ENCODE measurements at places on chromosomes 13 and 19.

DNA sequence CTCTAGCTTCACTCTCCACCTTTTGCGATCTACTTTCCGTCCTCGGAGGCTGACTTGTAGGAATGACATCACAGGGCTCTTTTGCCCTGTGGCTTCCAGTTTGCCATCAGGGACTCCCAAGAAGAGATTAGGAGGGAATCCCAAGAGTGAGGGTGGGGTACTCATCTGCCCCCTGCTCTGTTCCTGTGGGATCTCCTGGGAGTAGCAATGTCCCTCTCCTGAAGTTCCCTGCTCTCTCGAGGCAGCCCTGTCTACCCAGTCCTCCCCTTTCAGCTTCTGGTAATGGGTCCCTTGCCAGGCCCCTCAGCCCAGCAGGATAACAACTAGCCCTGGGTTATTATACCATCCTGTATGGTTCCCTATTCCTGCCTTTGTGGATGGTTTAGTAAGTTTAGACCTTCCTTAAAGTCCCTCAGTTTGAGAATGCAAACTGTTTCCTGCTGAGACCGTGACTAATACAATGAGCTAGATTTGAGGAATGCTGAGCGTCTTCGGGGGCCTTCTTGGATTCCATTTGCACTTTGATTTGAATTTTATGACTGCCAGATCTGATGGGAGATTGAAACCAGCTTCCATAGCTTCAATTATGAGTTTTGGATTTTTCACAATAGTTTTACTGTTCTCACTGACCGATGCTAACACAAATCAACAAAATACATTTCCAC lies 73.7 kb upstream of the IPO5 start:
- DNase-seq, result no peak

DNA sequence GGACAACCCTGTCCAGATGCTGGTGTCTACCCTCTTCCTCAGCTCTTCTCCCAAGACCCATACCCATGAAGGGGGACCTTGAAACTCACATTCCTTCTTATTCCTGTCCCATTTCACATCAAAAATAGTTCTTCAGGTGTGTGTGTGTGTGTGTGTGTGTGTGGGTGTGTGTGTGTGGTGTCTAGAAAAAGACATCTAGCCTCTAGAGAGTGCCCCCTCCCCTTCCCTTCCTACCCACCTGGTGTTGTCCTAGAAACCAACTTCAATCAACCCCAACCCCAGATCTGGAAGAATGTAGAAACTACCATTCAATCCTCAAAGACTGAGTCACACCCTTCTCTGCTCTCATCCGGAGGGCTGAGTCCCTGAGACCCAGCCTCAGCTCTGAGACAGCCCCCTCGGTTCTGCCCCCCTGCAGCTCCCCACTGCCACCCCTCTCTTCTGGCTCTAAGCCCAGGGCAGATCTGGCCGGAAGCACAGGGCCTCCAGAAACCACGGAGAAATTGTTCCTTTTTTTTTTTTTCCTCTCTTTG lies 3.5 kb downstream of the KCNN4 start:
- DNase-seq, result peak; percentile 71

- DNase-seq, result peak; percentile 64
These were observed 16.3 kb downstream of the METTL21C start for GRCh38 chr13:102678339-102679107.

GRCh38 chr13:113591750-113592149 lies 7.2 kb downstream of the TFDP1 start:
- DNase-seq, result no peak

GRCh38 chr13:28268800-28269223 lies 130.5 kb downstream of the PAN3 start:
- DNase-seq, result no peak

DNA sequence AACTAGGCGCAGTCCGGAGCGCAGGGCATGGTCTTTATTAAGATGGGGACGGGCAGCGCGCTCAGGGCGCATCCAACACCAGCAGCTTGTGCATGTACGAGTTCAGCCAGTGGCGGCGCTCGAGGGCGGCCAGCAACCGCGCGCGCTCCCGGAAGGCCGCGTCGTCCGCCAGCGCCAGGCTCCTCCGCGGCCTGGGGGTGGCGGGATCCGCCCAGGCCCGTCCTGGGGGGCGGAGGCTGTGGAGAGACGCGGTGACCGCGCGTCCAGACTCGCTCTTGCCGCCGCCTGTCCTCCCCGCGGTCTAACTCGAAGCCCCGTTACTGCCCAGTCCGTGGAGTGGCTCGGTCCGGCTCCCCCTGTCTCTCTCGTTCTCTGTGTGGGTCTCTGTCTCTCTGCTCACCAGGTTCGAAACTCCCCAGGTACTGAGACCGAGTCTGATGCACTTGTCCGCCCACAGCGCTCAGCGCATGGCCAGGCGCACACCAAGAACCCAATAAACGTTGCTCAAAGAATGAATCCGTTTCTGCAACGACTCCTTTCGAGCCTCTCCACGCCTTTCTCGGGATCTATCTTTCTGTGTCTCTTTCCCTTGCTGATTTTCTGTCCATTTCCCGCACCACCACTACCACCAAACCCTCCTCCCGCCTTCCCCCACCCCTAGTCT lies 702 bp downstream of the PTH2 start:
- peak; percentile 92 for DNase-seq

- DNase-seq, result no peak
These were observed 16.2 kb upstream of the FREM2 start for GRCh38 chr13:38670627-38671026.

GRCh38 chr19:10219678-10220077 lies 11.5 kb downstream of the S1PR2 start:
- peak; percentile 61 for DNase-seq

- peak; percentile 30 for DNase-seq
These were observed 16.5 kb downstream of the LRCH1 start for GRCh38 chr13:46569456-46569855.

DNA sequence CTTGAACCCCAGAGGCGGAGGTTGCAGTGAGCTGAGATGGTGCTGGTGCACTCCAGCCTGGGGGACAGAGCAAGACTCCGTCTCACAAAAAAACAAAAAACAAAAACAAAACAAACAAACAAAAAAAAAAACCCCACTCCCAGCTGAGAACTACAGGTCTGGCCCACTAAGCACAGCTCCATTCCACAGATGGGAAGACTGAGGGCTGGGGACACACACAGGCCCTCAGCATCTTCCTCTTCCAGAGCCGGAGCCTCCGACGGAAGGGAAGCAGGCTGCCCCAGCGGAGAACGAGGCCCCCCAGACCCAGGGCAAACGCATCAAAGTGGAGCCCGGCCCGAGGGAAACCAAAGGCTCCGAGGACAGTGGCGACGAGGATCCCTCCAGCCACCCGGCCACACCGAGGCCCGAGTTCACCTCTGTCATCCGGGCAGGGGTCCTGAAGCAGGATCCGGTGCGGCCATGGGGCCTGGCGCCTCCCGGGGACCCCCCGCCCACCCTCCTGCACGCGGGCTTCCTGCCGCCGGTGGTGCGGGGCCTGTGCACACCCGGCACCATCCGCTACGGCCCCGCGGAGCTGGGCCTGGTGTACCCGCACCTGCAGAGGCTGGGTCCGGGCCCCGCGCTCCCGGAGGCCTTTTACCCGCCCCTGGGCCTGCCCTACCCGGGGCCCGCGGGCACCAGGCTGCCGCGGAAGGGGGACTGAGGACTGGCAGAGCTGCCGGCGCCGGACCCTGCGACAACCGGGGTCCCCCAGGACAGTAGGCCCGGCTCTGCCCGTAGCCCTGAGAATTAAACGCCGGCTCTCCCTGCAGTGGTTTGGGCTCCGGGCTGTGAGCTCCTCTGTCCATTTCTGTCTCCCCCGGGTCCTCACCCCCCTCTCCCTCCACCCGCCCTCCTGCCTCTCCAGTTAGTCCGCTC lies 3.2 kb downstream of the TMEM160 start:
- DNase-seq, result no peak

- DNase-seq, result peak; percentile 53
These were observed 518 bp upstream of the PLPP2 start for GRCh38 chr19:291561-292280.
